ENCODE measurements at places on chromosomes 1 and 21.

- DNase-seq = peak; percentile 79
Measured at GRCh38 chr1:58782178-58783089, 1.4 kb downstream of the JUN start.

DNA sequence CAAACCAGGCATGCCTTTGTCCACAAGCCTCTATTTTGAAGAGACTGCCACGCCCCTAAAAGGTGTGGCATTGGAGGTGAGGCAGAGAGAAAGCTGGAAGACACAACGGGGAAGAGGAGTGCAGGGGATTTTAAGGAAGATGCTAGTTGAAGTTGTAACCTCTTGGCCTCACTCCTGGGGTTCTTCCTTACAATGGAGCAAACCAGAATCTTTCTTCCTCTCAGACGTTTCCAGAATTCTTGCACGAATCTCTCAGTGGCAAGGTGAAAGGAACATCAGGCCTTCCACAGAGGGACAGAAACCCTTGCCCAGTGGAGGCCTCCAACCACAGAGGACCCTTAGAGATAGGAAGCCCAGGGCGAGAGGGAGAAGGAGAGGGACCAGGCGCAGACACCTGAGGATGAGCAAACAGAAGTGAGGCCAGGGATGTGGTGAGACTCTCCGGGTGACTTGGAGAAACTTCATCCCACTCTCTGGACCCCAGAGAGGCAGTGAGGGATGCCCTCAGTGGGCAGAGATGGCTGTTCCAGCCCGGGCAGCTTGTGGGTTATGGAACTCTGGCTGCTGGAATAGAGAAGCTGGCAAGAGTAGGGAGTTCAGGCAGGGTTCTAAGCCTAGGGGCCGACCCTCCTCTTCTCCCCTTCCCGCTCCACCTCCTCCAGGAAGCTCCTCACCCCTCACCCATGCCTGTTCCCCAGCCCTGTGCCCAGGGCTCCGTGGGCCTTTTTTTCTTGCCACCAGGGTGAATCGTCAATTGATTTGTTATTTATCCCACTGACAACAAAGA lies 136.8 kb upstream of the RUNX3 start:
- DNase-seq = no peak

DNA sequence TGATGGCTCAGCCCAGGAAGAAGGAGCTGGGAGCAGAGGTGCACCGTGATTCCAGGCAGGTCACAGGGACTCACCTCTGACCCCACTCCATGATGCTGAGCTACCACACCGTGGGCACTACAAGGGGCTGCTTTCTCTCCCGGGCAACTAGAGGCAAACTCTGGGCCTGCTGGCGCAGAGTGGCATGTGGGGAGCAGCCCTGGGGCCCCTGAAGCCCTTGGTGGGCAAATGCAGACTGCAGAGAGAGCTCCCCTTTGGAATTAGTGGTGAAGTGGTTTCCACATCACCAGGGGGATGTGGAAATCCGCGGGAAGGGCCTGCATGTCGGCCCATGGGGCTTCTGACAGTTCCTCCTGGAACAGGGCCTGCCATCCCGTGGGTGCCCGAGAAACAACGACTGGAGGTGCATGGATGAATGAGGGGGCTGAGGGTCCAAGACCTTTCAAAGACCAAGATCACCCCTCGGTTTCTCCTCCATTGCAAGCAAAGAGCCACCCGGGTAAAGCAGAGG lies 11.8 kb upstream of the MMEL1 start:
- no peak for DNase-seq

DNA sequence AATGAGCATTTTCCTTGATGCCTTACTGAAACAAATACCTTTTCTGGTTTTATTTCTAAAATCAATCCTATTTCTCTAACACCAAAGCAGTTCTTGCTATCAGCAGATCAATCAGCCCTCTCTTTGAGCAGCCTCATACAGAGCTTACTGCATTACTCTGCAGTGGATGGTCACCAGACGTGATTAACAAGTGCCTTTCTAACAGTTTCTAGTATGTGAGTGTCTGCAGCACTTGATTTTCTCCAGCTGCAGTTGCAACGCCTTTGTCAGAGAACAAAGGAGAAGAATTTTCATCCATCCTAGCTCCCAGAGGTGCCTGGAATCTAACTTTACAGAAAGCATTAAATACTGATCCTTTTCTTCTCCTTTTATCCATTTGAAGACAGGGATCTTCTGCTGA lies 177.3 kb upstream of the SGIP1 start:
- no peak for DNase-seq

DNA sequence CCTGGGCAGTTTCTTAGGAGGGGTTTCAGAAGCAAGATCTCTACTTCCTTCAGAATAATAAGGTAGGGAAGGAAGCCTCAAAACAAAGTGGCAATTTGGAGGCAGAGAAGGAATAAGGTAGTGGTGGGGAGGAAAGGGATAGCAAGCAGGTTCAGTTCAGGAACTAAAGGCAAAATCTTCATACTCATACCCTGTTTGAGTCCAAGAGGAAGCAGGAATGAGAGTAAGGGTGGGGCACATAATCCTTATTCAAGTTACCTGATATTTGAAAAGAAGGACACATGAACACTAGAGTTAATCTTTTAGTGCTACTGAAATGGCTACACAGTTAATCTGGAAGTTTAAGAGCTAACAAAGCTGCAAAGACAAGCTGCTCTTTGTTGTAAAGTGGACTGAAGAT lies 8.4 kb upstream of the RBM8A start:
- no peak for DNase-seq

GRCh38 chr1:12078938-12079861 lies 16.1 kb downstream of the TNFRSF8 start:
- peak; percentile 51 for DNase-seq

DNA sequence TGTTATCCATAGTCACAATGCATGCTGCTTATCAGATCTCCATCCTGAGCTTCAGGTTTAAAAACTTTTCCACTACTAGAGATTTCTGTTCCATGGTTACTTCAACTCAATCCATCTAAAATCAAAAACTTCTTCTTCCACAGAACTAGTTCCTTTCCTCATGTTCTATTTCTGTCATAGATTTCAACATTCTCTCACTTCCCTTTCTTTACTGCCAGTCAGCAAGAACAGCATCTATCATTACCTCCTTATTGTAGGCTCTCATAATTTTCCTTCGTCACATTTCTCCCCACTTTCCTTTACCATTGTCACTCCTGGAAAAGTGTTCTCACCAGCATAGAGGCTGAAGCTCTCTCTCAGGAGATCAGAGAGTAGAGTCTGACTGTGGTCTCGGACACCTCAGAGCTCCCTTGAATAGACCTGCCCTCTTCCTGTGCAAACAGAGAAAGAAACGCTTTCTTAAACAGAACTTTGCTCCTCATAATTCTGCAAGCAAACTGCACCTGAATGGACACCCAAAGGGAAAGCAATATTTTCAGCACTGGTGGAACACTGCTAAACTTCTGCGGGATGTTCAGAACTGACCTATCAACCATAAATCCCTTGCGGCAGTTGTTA lies 48.7 kb upstream of the KIRREL1 start:
- DNase-seq = peak; percentile 41

- DNase-seq = no peak
Measured at GRCh38 chr1:231619257-231619634, 7.3 kb upstream of the DISC1 start.

DNA sequence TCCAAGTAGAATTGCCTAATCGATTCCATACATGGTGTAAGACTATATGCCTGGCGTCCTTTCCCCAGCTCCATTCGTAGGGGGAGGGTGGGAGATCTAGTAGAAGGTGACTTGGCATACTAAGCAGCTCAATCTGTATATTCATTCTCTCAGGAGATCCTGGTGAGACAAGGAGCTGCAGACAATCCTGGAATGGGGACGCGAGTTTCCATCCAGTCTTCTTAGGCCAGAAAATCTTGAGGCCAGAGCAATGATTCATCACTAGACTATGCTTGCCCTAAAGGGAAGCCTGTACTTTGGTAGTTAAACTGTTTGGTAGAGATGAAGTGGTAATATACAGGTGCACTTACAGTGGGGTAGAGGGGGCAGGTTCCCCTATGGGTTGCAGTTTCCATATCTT lies 468.7 kb downstream of the ADGRL2 start:
- DNase-seq = no peak

- no peak for DNase-seq
Measured at GRCh38 chr1:20551945-20552727, at the start of gene FAM43B. TSS of gene FAM43B (plus strand) at chr1:20552573. CDS start at chr1:20552974, 401 bp downstream.

- DNase-seq = no peak
Measured at GRCh38 chr1:7025013-7025412, 239.8 kb downstream of the CAMTA1 start.

GRCh38 chr1:197799271-197799670 lies 24.0 kb upstream of the DENND1B start:
- no peak for DNase-seq

GRCh38 chr1:93713341-93713740 lies 31.7 kb upstream of the BCAR3 start:
- no peak for DNase-seq
